ENCODE measurements at places on chromosomes 6 and 20.

DNA sequence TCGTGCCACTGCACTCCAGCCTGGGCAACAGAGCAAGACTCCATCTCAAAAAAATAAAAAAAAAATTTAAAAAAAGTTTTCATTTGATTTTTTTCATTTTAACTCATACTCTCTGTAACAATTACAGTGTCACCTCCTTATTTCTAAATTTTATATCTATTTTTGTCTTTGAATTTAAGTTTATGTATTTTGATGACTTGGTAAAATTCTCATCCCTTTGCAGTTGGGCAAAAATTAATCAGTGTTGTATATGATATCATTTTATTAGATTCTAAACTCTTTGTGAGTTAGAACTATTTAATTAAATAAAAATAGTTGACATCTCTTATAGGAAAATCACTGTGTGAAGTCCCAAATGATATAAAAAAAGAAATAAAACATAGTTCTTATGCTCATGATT is 270.7 kb downstream of the PLCB1 start:
- no peak for DNase-seq

GRCh38 chr6:165562421-165563090 is 100.5 kb downstream of the PDE10A start:
- no peak for DNase-seq

DNA sequence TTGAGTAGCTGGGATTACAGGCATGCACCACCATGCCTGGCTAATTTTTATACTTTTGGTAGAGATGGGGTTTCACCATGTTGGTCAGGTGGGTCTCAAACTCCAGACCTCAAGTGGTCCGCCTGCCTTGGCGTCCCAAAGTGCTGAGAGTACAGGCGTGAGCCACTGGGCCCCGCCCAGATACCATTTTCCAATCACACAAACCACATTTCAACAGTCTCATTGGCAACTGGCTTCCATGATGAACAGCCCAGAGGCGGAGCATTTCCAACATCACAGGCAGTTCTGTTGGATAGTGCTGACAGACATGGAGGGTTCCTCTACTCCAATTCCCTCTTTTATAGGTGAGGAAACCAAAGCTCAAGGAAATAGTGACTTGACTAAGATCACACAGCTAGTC is 43.9 kb upstream of the PLCB4 start:
- no peak for DNase-seq

GRCh38 chr6:132314432-132314831 is 86.8 kb downstream of the MOXD1 start:
- DNase-seq = no peak

DNA sequence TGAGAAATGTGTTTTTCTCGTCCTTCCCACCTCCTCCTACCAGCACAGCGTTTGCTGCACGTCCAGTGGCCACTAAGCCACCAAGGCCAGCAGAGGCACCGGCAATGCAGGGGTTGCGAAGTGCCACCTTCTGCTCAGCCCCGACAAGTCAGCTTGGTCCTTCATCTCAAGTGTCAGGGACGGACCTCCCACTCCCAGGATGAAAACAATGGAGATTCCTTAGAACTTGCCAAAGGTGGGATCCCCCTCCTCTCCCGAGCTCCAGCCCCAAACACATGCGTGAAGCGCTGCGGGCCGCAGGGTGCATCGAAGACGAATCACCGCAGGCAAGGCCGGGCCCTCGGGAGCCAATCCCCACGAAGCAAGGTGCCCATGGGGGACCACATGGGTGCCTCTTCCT is 60.8 kb downstream of the WDR27 start:
- DNase-seq = no peak

- no peak for DNase-seq
These were observed 401.0 kb downstream of the PAX1 start for GRCh38 chr20:22106308-22106938.

DNA sequence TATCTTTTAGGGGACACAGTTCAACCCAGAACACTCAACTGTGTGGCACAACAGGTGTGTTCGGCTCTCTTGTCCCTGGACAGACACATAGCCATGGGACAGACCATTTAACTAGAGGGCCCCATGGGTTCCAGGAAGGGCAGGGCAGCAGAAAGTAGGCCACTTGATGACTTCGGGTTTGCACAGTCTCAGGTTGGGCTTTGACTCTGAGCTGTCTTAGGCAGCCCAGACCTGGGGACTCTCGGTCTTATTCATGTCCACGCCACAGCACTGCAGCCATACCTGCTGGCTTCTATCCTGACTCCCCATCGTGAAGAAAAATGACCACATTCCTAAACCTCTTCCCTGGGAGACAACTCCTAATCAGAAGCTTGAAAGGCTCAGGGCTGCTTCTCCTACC is 146.1 kb upstream of the AKAP12 start:
- DNase-seq = no peak

DNA sequence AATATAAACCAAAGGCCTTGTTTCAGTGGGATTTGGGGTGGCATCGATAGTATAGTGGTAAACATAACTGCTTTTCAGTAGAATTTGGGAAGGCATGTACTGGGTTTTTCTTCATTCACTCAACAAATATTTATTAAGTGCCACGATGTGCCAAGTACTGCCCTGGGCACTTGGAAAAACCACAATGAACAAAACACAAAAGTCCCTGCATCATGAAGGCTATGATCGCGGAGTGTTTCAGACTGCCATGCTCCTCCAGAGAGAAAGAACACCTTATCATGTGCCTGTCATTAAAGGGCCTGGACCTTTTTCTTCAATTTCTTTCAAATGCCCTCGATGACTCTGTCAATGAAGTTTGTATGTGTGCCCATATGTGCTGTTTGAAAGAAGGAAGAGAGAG is 59.2 kb upstream of the CEP85L start:
- no peak for DNase-seq

GRCh38 chr6:4359108-4359730 is 223.8 kb upstream of the ECI2 start:
- no peak for DNase-seq

DNA sequence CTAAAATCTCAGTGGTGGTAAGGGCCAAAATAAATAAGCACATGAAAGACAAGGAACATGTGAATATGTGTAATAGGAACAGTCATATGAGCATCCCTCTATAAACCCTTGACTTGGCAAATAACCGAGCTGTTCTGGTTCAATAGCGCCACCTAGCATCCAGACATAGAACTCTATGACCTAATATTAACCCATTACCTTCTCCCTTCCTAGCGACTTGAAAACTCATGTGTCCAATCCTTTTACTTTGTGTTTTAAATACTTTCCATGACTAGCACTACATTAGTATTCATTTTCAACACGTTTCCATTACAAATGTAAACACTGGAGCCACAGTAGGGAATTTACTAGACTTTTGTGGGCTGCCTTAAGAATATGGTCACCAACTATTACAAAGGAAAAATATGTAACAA is 279.7 kb downstream of the UST start:
- no peak for DNase-seq

DNA sequence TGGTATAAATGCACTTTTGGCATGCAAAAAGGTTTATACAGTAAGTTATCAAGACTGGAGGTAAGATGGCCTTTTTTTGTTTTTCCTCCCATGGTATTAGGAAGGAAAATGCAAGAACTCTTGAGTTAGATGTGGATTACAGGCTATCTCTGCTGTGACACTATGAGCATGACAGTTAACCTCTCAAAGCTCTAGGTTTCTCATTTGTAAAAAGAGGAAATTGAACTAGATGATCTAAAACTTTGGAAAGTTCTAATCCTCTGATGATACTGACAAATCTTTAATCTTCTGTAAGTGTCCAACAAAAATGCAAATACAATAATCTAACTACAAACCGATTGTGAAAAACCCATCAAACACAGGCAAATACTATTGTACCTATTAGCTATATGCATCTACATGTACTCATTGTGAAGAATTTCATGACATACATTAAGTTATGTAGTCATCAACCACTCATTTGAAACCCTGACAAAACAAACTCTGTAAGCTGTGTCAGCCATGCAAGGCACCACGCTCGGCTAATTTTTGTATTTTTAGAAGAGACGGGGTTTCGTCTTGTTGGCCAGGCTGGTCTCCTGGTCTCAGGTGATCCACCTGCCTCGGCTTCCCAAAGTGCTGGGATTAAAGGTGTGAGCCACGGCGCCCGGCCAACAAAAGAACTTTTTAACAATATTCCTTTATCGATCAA is 4.2 kb downstream of the CDK19 start:
- DNase-seq = no peak

DNA sequence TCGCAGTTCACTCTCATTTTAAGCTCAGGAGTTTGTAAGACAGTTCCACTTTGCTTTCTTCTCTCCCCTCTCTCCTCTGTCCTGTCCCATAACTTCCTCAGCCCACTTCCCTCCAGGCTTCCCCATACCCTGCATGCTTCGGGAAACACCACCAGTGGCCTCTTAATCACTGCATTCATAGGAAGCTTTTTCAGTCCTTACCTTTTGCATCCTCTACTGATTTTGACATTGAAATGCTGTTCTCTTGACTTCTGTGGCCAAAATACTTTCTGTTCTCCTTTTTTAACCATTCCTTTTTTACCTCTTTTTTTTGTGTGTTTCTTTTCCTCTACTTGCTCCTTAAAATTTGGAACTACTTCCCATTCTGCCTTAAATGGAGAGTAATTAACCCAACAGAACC is 69.7 kb downstream of the HIVEP1 start:
- DNase-seq = no peak

- no peak for DNase-seq
These were observed 12.2 kb upstream of the HBS1L start for GRCh38 chr6:135066806-135067205.

DNA sequence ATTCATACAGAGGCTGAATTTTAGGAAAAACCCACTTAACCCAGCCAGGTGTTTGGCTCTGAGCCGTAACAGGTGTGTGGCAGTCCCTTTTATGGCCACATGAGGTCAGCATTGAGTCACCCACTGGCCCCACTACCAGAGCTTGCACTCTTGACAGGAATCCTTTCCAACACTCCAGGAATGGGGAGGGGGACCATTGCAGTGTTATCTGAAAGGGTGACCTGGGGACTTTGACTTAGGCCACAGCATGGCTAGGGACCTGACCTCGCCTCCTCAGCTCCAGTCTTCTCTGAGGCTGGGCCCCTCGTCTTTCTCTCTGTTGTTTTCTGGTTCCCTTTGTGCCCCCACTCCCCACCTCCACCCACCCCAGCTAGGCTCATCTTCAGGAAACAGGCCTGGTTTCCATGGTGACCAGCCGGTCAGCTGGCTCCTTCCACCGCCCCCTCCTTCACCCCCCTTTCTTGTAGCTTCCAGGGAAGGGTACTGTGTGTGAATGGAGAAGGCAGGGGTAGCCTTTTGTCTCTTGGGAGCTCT is 2.1 kb upstream of the TMEM151B start:
- DNase-seq = peak; percentile 53

- no peak for DNase-seq
These were observed 31.4 kb downstream of the STK4 start for GRCh38 chr20:44997668-44998067.

- DNase-seq = no peak
These were observed 26.3 kb downstream of the SERPINB6 start for GRCh38 chr6:2945153-2945452.

- DNase-seq = no peak
These were observed 18.3 kb downstream of the SLC16A10 start for GRCh38 chr6:111105578-111105977.

Data from T-helper 17 cell (primary cell).